Stimulated activated CD8-positive, alpha-beta memory T cell treated with anti-CD3 and anti-CD28 coated beads, Interleukin-2, amount 100 ng/mL, for 1 hour (primary cell): ENCODE measurements at places on chromosomes 3 and 15.
A peak's percentile ranks its signal among the peaks of the same experiment; 100 is the strongest.

GRCh38 chr15:45892182-45892581 is 257.4 kb downstream of the SQOR start:
- DNase-seq: no peak

GRCh38 chr3:145716519-145716918 is 444.5 kb downstream of the PLOD2 start:
- DNase-seq: no peak

DNA sequence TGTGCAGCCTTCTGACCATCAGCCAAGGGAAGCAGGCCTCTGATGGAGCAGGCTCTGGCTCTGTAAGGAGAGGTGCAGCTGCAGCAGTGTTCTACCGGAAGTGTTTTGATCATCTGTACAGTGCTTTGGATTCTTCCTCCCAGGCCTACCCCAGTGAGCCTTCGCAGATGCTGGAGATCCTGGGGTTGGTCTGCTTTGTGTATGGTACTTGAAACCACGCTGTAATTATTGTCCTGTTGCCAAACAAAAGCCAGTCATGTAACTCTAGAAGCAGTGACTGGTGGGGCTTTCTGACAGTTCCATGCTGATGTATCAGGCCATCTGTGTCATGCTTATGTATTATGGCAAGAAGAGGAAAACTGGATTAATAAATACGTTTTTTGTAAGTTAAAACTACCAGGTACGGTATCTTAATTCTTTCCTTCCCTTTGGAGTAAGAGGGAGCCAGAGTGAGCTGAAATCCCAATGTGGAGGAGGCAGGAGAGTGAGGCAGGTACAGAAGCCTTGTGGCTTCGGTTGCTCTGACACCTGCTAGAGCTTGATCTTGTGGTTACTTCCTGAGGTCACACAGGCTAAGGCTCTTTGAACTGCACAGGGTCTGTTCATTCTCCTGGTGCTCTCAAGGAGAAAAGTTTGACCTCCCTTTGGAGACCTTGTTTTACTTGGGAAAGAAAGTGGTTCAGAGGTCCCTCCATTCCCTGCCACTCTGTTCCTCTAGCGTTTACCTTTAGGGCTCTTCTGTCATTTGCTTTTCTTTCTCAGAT is 3.7 kb downstream of the TMEM42 start:
- no peak for DNase-seq

- DNase-seq: no peak
These were observed 127.7 kb downstream of the LRRC3B start for GRCh38 chr3:26750263-26750662.

DNA sequence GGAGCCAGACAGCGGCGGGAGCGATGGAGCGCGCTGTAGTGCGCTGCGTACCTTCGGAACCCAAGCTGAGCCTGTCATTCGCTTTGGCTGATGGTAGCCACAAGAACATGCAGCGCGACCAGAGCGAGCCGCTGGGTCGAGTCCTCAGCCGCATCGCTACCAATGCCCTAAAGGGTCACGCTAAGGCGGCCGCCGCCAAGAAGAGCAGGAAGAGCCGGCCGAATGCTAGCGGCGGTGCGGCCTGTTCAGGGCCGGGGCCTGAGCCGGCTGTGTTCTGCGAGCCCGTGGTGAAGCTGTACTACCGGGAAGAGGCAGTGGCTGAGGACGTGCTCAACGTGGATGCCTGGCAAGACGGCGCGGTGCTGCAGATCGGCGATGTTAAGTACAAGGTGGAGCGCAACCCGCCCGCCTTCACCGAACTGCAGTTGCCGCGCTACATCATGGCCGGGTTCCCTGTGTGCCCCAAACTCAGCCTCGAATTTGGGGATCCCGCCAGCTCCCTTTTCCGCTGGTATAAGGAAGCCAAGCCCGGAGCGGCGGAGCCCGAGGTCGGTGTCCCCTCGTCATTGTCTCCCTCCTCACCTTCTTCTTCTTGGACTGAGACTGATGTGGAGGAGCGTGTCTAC is 498 bp downstream of the PDE12 start:
- peak; percentile 1 for DNase-seq

DNA sequence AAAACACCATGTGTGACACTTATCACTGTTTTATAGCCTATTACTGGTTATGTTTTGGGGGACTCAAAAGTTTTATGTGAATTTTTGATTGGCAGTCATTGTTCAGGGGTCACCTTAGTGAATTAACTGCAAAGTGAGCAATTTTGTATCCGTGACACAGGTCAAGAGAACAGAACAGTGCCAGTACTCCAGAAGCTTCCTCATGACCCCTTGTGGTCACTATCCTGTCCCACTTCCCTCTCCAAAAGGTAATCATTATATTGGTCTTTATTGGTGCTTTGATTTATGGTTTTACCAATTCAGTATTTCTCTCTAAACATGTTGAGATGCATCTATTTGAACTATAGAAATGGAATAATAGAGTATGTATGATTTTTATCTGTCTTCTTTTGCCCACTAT is 107.1 kb downstream of the STT3B start:
- no peak for DNase-seq

GRCh38 chr3:118573912-118574311 is 460.7 kb downstream of the IGSF11 start:
- DNase-seq: no peak

DNA sequence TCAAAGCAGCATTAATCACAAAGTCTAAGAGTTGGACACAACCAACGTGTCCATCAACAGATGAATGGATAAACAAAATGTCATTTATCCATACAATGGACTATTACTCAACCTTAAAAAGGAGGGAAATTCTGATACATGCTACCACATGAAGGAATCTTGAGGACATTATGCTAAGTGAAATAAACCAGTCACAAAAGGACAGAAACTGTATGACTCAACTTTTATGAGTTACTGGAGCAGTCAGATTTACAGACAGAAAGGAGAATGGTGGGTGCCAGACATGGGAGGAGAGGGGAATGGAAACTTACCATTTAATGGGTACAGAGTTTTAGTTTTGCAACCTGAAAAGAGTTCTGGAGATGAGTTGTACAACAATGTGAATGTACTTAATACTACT is 43.0 kb upstream of the SEC13 start:
- DNase-seq: no peak

GRCh38 chr3:112116748-112117186 is 16.3 kb downstream of the GCSAM start:
- no peak for DNase-seq

GRCh38 chr3:51712511-51712931 is 5.7 kb downstream of the GRM2 start:
- DNase-seq: no peak

DNA sequence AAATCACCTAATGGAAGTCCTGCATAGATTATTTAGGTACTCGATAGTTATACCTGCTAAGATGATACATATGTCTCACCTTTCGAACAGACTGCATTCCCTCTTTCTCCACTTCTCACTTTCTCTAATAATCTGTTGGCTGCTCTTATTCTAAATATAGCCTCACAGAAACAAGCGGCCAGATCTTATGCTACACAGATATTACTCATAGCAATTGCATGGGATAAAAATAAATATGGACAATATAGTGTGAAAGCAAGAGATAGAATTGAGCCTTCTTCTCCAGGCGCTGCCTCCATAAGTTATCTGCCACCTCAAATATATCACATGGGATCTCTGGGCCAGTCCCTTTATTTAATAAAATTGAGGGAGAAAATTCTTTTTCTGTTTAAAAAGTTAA is 29.5 kb upstream of the TGFBR2 start:
- DNase-seq: no peak

DNA sequence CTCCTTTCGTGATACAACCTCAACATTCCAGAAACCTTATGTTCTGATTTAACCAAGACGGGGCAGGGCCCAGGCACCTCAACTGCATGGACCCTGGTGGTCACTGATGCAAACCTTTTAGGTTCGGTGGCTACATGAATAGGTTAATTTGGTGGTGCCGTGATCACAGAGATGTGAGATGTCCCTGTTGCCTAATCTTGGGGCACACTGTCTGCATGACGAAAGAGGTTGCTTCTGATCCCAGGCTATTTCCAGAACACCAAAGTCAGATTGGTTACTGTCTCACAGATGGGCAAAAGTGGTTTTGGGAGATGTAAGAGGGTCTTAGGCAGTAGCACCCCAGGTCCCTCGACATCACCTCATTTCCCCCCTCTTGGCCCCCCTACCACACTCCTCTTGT is 4.0 kb upstream of the CCR1 start:
- no peak for DNase-seq
